ENCODE measurements at places on chromosomes 4 and X. TPM values are rescaled to one million over a fixed set of nuclear protein-coding genes. Genes with fewer than 3 reads are reported as not detected.

GRCh38 chr4:113094331-113094730, 44.9 kb downstream of the ANK2 start:
- DNase-seq, result no peak

DNA sequence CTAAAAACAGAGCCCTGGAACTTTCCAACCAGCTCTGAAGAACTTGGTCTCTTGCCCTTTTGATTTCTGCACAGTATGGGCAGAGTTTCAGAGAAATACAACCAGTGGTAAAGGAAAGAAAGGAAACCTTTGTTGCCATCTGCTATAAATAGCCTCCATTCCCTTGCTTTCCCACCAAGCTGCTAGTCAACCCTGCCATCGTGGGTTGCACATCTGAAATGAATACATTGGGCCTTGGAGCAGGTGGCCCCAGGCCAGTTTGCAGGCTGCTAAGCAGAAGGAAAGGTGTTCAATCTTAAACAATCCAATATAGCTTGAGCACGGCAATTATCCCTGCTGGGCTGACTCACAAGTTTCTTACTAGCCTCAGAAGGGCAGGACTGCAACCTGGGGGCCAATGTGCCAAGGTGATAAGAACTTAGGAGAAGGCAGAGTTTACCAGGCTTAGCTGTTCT, 142.5 kb downstream of the PPARGC1A start:
- no peak for DNase-seq

DNA sequence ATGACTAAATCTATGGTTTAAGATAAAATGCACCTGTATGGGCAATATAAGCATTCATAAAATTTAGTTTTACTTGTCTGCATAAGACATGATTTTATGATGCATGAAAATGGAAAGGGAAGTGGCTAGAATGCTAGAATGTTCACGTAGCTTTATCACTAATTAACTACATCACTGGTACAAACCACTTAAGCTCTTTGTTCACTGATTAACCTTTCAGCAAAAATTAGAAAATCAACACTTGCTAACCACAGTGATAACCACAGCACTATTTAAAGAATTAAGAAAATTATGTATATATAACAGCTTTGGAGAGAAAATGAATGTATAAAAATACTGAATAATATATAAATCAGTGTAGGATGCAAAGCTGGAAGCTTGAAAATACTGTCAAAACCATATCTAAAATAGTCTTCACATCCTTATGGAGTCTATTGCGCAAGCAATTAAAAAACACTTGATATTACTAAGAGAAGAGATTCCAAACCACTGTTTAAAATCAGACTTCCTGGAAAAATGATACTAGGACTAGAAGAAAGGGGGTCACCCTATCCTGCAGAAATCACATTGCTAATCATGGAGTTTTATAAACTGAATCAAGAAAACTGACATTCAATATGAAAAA, 51.9 kb downstream of the EFHC2 start:
- peak; percentile 36 for DNase-seq

The UNC5C gene
- total RNA-seq, result not detected

The FREM3 gene
- not detected for total RNA-seq

The MTMR8 gene
- 3.1 TPM for total RNA-seq

The ANK2 gene
- total RNA-seq, result not detected

Measured in CD4-positive, alpha-beta T cell (primary cell).